ENCODE measurements at places on chromosomes 16 and 17.

GRCh38 chr16:83615953-83616350, 191.8 kb upstream of the HSBP1 start:
- no peak for DNase-seq

- DNase-seq, result no peak
Measured at GRCh38 chr17:63295288-63295687, 150.8 kb downstream of the CYB561 start.

DNA sequence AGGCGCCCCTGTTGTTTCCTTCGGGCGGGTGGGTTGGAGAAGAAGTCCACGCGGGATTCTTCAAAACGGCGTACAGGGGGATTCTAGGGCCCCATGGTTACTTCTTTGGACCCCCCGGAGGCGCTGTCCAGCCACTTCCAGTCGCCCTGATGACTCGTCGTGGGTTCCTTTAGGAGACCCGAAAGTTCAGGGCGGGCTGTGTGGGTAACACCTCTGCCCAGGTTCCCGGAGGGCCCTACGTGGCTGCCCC, 716 bp upstream of the HIC1 start:
- no peak for DNase-seq

DNA sequence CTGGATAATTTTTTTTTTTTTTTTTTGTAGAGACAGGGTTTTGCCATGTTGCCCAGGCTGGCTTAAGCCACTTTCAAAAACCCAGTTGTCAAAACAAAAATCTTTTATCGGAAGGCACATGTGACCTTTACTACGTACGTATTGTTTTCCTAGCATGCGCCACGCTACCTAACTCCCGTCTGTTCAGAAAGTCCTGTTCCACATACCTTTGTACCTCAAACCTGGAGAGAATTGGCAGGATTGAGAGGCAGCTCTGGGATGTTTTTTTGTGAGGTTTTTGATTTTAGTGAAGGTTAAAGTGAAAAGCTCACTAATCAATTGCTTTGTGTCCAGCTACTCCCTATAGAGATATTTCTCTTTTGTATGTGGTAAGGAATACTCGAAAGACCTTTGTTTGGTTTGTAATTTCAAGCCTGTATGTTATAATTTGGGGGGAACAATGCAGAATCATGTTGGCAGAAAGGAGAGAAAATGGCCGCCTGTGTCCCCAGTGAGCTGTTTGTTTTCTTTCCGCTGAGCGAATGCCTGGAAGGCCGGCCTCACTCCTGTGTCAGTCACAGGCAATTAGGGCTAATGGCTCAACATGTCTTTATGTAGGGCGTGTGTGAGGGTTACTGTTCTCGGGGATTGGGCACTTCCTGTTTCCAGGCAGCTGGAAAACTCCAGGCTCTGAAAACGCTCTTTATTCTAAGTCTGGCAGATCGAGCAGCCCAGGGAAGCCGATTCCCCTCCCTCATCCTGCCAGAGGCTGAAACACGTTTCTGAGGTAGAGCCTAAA, 60.8 kb upstream of the CLEC18A start:
- DNase-seq, result no peak

GRCh38 chr16:57469917-57470470, 7.5 kb downstream of the POLR2C start:
- no peak for DNase-seq

DNA sequence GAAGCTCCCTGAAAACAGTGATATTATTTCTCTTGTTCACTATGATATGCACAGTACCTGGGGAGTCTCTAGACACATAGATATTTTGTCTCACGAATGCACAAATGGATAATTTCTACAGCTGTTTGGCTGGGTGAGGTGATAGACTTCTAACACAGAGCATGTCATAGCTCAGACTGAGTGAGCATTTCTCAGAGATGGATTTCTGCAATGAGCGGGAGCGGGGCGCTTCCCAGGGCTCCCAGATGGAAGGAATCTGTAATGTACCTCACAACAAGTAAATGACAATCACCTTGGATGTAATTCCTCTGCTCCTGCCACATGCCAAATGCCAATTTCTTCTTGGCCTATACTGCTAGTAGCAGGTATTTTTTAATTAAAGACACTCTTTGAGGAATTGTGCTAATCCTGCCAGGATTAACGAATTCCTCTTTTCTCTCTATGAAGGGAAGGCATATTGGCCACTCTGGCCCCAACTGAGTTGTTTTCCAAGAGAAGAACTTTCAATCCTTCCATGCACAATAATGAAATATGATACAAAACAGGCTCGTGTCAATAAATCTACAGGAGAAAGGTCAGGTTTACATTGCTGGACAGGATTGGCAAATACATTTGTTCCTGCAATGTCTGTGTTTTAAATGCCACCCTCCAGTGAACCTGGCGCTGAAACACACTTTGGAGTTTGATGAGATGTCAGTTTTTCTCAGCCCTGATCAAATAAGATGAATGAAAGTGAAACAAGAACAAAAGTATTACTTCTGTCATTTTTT, 185.3 kb downstream of the CBLN1 start:
- DNase-seq, result no peak

- DNase-seq, result peak; percentile 33
Measured at GRCh38 chr17:39926588-39927100, 757 bp downstream of the ORMDL3 start.

GRCh38 chr17:1673041-1673785, 11.5 kb downstream of the PRPF8 start:
- DNase-seq, result no peak

DNA sequence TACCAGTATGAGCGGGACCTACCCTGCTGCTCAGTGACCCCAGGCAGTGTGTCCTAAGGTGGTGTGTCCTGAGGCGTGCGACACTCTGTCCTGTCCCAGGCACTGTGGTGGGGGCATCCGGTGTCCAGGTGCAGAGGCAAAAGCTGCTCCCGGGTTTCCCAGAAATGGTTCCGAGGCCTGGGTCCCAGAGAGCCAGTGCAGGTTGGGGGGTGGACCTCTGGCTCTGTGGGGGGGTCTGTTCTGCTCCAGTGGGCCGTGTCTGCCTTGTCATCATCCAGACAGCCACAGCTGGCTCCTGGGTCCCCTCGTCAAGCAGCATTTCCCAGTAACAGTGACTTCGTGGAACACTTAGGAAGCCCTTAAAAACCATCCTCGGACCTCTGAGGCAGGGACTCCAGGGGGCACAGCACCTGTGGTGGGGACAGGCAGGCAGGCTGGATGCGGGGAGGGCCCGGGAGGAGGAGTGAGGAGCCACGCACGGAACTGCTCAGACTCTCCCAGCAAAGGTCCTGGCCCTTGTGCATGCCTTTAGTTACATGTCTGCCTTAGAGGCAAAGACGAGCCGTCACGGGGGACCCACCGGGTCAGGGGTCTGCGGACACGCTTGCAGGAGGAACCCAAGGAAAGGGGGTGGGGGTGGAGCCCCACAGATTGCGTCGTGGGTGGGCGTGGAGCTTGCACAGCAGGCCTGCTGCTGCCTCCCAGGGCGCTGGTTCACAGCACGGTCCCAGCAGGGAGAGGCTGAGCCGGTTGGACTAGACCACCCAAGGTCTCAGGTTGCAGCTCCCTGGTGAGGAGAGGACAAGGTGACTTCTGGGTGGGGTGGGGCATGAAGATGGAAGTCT, 5.6 kb downstream of the SLC16A3 start:
- peak; percentile 92 for DNase-seq

DNA sequence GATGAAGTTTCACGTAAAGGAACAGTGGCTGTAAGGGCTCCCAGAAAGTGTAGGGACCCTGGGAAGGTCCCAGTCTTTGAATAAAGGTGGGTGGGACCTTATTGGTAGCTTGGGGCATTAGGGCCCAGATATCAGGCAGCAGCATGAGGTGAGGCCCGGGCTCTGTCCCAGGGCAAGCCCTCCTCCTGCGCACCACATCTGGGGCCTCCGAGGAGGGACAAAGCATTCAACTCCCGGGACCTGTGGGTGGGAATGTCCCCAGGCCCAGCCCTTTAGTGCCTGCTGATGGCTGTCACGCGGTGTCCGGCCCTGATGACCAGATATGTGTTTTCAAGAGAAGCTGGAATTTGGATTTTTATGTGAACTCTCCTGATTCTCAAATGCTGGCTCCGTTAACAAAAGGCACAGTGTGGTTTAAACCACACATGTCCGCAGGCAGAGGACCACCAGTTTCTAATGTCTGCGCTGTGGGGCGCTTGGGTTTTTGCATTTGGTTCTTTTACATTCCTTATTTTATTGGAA, 30.4 kb downstream of the RAI1 start:
- no peak for DNase-seq

DNA sequence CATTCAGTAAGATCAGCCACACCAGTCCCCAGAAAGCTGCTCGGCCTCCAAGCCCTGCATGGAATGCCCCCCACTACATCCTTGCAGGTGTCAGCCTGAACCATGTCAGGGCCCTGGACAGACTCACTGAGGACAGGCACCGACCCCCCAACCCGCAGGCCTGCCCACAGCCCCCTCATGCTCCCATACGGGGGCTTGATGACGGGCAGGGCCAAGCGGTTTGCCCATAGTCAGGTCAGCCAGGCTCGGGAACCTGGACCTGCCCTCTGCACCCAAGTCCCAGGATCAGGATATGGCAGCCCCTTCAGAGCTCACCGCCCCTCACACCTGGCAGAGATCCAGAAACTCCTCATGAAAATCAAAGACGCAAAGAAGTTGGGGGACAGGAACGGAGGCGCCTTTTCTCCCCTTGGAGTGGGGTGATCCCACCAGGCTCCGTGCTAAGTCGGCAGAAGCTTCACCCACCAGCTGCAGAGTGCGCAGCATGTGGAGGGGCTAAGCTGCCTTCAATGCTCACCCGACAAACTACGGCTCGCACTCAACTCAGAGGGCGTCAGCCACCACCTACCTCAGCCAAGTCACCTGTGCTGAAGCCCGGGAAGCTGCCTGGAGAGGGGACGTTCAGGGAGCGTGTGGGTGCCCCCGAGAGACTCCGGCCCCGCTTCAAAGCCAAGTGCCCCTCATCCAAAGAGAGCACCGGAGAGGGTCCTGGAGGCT, 26.5 kb downstream of the GNPTG start:
- DNase-seq, result peak; percentile 24

DNA sequence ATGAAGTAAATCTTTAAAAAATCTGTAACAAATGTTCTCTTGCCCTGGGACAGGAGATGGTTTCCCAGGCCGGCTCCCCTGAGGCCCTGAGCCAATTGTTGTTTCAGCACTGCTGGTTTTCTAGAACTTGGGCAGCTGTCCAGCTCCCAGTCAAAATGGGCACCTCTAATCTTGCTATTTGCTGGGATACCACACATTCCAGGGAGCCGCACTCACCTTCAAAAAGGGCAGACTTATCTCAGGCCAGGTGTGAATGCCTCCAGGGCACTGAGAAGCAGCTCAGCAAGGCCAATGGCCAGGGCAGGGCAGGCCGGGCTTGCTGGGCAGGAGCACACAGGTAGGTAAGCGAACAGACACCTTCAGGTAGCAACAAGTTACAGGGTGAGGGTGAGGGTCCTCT, 24.4 kb downstream of the TRIM16 start:
- DNase-seq, result no peak

DNA sequence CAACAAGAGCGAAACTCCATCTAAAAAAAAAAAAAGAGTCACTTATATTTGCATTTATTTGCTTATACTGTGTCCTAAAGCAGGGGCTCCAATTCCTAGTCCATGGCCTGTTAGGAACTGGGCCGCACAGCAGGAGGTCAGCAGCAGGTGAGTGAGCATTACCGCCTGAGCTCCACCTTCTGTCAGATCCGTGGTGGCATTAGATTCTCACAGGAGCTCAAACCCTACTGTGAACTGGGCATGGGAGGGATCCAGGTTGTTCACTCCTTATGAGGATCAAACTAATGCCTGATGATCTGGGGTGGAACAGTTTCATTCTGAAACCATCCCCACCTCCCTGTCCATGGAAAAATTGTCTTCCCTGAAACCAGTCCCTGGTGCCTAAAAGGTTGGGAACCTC, 24.9 kb downstream of the ITGB3 start:
- no peak for DNase-seq

DNA sequence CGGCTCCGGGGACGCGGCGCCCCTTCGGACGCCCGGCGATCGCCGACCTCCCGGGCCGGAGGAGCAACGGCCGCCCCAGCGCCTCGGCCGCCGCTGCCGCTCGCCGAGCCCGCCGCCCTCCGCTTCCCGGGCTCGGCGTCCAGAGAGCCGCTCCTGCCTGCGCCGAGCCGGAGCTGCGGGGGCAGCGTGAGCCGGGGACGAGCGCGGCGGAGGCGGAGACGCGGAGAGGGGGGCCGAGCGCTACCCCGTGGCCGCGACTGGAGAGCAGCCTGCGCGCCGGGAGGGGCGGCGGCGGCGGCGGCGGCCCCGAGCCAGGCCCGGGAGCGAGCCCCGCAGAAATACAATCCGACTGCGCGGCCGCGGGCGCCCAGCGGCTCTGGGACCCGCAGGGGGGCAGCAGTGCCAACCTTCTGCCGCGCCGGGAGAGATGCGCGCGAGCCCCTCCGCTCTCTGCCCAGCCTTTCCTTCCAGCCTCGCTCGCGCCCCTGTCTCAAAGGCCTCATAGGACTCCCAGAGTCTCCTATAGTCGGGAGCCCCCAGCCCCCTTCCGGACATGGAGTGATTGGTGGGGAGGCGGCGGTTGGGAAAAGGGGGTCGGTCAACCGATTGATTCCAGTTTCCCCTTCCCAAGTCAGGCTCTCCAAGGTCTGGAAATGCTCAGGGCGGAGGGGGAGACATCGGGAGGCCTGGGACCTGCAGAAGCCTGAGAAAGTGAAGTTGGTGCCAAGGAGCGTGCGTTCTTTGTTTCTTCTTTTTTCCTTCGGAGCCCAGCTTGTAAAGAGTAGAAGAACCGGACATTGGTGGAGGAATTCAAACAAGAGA, 1.0 kb upstream of the SDK2 start:
- peak; percentile 59 for DNase-seq

DNA sequence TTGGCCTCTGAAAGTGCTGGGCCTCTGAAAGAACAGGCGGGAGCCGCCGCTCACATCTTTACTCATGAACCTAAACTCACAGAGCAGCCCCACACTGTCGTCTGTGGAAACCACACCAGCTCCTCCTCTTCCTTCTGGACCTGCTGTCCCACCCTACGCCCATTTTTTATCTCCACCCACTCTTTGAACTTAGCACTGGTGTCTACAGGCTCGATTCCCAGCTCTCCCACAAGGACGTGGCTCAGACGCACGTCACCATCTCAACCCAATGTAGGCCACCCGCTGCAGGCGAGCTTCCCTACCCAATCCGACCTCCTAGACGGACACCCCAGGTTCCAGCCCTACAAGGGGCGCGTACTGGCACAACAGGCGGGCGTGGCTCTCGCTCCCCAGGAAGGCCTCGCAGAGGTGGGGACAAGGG, 62.2 kb downstream of the NXN start:
- no peak for DNase-seq

GRCh38 chr16:81863630-81864352, 84.7 kb downstream of the PLCG2 start:
- no peak for DNase-seq

GRCh38 chr16:51649631-51650030, 498.6 kb upstream of the SALL1 start:
- no peak for DNase-seq

DNA sequence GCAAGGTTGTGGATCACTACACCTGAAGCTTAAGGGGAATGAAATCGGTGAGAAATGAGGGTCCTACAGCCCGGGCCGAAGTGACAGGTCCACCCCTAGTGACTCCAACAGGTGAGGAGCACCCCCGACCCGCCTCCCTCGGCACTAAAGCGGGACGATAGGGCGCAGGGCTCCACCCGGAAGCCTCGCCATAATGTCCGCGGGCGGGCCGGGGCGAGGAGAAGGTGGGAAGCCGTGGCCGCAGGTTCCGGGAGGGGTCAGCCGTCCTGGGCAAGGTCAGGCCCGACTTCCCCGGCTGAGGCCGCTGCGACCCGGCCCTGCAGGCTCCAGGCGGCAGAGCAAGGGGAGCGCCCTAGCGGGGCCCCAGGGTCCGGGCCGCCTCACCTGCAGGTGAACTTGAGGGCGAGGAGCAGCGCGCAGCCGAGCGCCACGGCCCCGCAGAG, 543 bp downstream of the TXNDC11 start:
- DNase-seq, result peak; percentile 51

GRCh38 chr16:84823484-84823883, 3.7 kb downstream of the CRISPLD2 start:
- DNase-seq, result no peak

- DNase-seq, result no peak
Measured at GRCh38 chr16:46882940-46883307, 1.2 kb upstream of the GPT2 start.
